AML-193 (cell line): ENCODE measurements at places on chromosomes 3 and 15.

GRCh38 chr15:78129751-78130287 is 1.4 kb downstream of the CIB2 start:
- DNase-seq, result no peak

GRCh38 chr15:100337096-100338044 is 4.4 kb downstream of the ADAMTS17 start:
- no peak for DNase-seq

DNA sequence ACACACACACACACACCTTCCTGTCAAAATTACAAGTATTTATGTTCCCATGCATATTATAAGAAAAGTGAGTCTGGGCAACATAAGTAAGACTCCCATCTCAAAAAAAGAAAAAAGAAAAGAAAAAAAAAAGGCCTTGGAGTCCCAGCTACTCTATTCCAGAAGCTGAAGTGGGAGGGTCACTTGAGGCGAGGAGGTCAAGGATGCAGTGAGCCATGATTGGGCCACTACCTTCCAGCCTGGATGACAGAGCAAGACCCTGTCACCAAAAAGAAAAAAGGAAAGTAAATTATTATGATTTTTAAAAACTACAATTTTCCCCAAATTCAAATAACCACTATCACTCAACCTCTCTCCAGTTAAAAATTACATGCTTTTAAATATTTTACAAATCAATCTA is 113.1 kb downstream of the STAG1 start:
- no peak for DNase-seq

- no peak for DNase-seq
Observed at GRCh38 chr3:108297647-108298046, 1.3 kb downstream of the HHLA2 start.

GRCh38 chr15:96038650-96039049 is 291.9 kb upstream of the NR2F2 start:
- no peak for DNase-seq
